ENCODE measurements at places on chromosomes 6 and 20.

GRCh38 chr6:149224399-149224798, 93.1 kb upstream of the TAB2 start:
- DNase-seq = no peak

- no peak for DNase-seq
Measured at GRCh38 chr6:44634321-44634720, 246.8 kb downstream of the CDC5L start.

GRCh38 chr20:48597521-48598302, 230.1 kb downstream of the PREX1 start:
- no peak for DNase-seq

- DNase-seq = no peak
Measured at GRCh38 chr20:50293284-50294139, 102.9 kb downstream of the CEBPB start.

DNA sequence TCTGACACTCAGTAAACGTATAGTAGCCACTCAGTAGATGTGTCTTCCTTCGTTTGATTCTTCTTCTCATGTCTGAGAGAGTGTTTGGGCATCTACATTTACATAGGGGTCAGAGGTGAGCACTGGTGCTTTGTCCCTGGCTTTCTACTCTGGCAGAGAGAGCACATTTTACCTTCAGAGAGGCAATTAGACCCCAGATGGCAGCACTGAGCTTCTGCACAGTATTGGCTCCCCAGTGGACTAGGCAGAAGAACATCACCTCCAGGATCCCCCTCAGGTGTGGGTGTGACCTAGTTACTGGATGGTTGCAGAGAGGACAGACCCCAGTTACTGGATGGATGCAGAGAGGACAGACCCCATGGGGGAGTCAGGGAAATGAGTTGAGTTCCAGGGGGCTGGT, 327.2 kb downstream of the DHX35 start:
- peak; percentile 8 for DNase-seq

DNA sequence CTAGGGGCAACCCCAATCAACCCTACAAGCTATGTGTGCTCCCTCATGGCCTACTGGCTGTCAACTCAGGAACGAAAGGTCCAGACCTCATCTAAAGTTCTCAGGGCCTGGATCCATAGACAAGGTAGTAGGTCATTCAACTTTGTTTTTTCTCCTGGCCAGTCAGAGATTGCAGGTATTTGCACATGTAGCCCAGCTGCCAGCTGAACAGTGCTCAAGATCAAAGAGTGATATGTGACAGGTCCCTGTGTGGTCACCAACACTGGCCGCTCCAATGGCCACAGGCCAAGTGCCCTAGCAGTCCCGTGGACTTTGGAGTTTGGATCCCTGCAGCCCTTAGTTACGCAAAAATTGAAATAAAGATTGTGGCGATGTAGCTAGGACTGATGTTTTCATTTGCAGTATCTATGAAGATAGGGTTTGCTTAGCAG, 60.6 kb upstream of the ATXN1 start:
- no peak for DNase-seq

DNA sequence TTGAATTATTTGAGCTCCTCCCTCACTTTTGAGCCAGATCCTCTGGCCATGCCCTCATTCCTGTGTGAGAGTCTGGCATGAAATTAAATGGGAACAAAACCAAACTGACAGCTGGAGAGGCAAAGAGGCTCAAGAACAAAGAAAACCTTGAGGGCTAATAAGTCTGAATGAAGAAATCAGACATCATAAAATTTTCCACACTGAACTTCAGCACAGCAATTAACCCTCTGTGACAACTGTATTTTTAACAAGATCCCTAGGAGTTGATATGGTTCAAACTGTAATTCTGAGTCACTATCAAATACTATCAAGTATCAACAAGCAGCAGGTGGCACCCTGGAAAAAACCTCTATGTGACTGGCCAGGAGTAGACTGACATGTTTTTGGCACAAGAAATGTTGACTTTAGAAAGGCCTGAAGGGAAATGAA, 109.4 kb upstream of the EMILIN3 start:
- no peak for DNase-seq

DNA sequence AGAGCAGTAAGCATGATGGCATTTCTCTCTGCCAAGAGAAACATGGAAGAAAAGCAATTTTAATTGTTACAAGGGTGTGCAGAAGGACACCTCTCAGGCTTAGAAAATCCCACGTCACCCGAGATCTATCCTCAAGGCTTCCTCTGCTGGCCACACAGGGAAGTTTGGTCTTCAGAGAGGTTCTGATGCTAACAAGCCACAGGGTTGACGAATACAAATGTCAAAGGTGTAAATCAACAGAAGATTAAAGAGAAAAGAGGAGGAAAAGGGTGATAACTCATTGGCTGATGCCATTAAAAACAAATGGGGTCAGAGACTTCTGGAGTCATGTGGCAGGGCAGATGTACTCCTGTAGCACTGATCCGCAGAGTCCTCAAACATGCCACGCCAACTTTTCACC, 33.6 kb upstream of the SPDEF start:
- no peak for DNase-seq

- DNase-seq = no peak
Measured at GRCh38 chr20:59047938-59048680, 5.5 kb upstream of the PRELID3B start.

GRCh38 chr6:145119081-145119480, 616.2 kb downstream of the EPM2A start:
- no peak for DNase-seq

- no peak for DNase-seq
Measured at GRCh38 chr6:83073615-83074014, 6.1 kb downstream of the DOP1A start.

GRCh38 chr20:59559863-59560262, 44.5 kb upstream of the PHACTR3 start:
- no peak for DNase-seq

GRCh38 chr6:82840571-82840970, 225.1 kb downstream of the UBE3D start:
- DNase-seq = no peak

DNA sequence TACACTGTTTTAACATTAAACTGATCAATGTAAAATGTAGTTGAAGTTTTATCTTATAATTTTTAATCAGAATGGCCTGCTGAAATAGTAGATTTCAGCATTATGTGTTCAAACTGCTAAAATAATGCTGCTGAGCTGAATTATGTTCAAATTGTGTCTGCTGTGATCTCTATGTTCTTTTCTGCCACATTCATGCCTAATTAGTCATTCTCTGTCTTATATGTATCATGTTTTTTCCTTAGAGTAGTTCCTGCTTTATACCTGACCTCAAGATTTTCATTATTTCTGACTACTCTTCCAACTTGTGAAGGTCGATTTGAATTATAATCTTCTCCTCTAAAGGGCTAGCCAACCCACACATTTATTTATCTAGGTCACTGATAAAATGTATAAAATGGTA, 476.7 kb upstream of the EPHA7 start:
- no peak for DNase-seq

DNA sequence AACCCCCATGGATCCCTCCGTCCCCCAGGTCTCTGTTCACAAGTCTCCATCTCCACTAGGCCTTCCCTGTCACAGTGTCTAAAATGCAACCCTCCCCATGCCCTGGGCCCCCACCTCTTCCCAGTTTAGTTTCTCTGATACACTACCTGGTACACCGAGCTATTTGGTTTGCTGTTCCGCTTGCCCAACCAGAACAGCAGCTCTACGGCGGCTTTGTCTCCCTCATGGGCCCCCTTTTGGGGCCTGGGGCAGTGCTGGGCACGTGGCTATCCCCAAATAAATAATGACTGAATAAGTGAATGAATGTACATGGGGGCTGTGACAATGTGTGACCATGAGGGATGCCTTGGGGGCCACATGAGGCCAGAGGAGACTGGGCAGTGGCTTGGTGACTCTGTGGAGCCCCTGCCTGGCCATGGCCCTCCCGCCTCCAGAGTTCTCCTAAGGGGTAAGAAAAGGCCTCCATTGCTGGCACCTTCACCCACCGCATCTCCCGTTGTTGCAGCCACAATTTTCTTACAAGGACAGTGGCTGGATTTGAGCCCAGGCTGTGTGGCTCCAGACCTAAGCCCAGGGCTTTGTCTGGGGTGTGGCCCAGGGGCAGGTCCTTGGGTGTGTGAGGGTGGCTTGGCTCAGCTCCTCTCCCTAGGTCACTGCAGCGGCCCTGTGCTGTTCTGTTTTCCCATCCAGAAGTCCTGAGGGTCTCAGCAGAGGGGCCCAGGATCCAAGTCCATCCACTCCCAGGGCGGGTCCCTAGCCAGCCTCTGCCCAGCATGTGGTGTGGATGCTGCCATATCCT, 408.5 kb upstream of the SULF2 start:
- no peak for DNase-seq

DNA sequence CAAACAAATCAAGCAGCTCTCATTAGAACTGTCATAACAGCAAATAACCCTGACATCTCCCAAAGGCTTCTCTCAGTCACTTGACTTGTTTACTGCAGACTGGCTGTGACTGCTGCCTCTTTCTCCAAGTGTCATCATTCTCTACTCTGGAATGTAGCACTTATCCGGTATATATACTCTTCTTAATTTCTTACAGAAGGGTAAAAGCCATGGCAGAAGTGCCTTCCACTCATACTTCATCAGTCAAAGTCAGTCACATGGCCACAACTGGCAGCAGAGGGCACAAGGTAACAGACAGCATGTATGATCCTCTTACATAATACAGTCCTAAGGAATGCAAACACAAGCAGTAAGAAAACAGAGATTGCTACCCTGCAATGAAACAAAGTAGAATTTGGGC, 9.3 kb downstream of the NAPB start:
- DNase-seq = no peak

DNA sequence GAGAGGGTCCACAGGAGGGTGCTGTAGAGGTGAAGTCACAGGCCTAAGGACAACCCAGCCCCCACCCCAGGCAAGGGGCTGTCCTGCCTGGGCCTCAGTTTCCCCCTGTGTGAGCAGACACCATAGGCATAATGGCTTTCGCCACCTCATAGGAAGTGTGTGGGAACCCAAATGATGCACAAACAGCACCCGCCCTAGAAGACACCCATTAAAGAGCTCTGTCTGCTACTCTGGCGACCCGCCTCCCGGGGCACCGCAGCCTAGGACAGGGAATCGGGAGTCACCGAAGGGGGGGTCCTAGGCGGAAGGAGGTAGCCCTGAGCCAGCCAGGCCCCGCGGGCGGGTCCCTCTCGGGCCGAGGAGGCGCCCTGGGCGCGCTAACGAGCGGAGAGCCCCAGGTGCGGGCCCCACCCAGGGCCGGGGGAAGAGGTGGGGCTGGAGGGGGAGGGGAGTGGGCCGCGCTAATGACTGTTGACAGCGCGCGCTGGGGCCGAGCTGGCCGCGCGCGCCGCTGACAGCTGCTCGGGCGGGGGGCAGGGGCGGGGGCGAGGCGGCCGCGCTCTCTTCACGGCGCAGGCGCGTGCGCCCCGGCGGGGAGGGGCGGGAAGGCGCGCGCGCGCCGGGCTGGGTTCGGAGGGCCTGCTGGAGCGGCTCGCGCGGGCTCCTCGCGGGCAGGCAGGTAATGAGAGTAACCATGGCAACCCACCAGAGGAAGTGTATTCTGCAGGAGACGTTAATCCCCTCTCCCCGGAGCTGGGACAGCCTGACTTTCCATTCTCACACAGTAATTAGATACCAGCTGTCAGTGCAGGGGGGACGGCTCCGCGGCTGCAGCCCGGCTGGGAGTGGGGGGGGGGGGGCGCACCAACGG, 48.9 kb downstream of the NOL4L start:
- DNase-seq = peak; percentile 85

DNA sequence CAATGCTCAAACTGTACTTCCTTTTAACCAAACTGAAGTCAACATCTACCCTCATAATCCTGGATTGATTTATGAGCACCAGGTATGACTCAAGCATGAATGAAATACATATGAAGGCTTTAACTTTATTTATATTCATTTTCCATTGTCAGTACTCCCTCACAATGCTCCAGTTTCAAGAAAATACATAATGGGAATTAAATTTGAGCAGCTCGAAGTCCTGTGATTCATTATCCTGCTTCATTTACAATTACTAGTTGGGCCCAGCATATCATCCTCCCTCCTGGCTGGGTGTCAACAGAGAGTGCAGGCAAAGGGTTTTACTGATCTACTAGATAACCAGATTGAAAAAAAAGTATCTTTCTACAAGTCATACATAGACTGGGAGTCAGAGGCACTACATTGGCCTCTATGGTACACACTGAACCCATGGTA, 10.1 kb downstream of the SAMHD1 start:
- DNase-seq = no peak

- DNase-seq = no peak
Measured at GRCh38 chr20:62772619-62772989, 23.7 kb upstream of the MRGBP start.

- DNase-seq = no peak
Measured at GRCh38 chr6:84773431-84774156, 9.2 kb upstream of the TBX18 start.

DNA sequence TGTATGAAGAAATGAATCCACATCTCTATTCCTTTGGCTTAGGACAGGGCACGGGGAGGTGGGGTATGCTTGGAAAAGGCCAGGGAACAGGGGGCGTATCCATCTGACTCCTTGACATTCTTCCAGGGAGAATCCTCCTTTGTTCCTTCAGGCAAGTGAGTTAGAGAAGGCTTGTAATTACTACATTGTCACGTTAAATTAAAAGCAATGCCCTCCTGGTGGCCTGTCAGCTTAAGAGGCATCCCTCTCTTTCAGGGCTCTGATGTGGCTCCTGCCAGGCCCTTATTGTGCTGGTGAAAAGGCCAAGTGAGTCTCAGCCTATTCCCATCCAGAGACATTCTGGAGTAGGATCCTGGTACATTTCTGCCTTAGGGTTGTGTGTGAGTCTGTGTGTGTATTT, 128.3 kb downstream of the FOXA2 start:
- DNase-seq = no peak

DNA sequence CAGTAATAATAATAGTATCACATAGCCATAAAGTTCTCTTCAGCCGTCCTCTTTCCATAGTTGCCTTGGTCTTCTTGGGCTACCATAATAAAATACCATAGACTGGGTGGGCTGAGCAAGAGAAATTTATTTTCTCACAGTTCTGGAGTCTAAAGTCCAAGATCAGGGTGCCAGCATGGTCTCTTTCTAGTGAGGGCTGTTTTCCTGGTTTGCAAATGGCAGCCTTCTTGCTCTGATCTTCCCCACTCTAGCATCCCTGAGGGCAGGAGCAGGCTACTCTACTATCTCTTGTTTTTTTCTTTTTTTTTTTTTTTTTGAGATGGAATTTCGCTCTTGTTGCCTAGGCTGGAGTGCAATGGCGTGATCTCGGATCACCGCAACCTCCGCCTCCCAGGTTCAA, 8.2 kb upstream of the BEND3 start:
- no peak for DNase-seq

DNA sequence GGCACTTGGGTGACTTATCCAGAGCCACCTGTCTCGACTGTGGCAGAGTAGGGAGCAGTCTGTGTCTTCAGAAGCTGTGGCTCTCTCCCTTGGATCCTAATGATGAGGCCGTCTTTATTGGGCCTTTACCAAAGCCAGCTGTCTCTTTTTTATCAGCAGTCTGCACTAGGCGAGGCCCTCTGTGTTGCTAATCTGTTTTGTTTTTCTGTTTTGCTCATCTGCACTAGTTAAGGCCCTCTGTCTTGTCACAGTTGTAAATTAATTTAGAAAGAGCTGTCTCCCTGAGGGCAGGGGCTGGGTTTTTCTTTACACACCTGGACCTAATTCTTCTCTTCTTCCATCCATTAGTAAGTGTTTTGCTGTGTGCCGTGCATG, 45.0 kb downstream of the CDS2 start:
- DNase-seq = no peak
